ENCODE measurements at places on chromosomes 2 and 18.

GRCh38 chr2:201127570-201127969 is 11.6 kb downstream of the CFLAR start:
- no peak for DNase-seq

DNA sequence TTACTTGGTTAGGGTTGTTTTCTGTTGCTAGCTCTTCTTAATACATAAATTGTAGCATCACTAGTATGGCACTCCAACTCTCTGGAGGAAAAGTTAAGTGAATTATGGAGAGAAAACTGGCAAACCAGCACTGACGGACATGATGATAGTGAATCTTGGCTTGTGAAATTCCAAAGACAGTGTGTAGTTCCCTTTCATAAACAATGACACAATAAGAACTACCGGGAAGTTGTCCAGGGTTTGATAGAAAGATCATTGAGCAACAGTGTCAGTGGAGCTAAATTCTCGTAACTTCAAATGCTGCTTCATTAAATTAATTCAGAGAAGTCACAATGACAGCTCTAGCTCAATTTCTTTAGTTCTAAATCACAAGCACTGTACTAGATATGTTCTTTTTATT is 66.5 kb downstream of the RIT2 start:
- no peak for DNase-seq

GRCh38 chr2:224944707-224945547 is 97.3 kb downstream of the DOCK10 start:
- DNase-seq, result no peak

DNA sequence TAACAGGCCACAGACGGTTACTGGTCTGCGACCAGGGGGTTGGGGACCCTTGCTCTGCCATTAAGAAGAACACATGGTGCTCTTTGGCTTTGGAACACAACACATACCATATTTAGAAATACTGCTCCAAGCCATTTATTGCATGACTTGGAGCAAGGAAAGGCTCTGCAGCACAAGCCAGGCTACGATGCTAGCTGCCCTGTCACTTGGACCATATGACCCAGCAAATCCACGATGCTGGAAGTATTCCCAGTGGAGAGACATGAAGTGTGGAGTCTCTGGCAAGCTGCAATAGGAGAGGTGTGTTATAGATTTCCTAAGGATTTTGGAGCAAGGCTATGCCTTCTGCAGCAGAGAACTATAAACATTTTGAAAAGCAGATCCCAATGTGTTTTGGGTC is 171.2 kb downstream of the HAUS1 start:
- DNase-seq, result no peak

GRCh38 chr2:155363349-155363888 is 664.9 kb downstream of the KCNJ3 start:
- DNase-seq, result no peak

GRCh38 chr2:29725610-29726009 is 195.8 kb downstream of the ALK start:
- no peak for DNase-seq

DNA sequence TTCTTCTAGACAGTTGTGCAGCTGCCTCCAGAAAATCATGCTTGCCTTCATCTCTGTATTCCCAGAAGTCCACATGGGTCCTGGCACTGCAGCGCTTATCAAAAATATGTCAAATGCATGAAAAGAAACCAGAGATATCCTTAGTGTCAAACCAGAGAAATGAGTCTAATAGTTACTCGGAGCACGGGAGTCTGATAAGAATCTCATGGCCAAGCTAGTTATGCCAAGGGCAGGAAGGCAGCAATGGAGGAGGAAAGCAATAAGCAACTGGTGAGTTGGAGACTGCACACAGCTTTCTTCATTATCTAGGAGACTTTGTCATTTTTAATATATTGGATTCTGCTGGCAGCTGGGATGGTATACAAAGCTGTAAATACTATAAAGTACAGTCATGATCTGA is 38.6 kb downstream of the TRIB2 start:
- DNase-seq, result no peak

- DNase-seq, result no peak
Observed at GRCh38 chr2:39954346-39954745, 175.3 kb upstream of the THUMPD2 start.

DNA sequence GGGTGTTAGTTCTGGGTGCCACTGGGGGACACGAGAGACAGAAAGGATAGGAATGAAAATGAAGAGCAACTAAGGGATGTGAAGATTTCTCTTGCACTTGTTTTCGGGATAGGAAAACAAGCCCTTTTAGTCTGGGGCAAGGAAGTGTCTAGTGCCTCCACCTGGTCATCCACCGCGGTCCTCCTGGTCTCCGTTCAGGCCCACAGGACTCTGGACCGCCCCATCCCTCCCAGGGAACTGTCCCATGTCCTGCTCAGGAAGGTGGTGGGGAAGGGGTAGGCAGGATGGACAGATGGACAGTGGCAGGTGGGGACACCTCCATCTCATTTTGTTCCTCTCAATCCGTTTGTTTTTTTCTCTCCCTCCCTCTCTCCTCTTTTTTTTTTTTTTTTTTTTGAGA is 45.9 kb downstream of the AGAP1 start:
- DNase-seq, result no peak

DNA sequence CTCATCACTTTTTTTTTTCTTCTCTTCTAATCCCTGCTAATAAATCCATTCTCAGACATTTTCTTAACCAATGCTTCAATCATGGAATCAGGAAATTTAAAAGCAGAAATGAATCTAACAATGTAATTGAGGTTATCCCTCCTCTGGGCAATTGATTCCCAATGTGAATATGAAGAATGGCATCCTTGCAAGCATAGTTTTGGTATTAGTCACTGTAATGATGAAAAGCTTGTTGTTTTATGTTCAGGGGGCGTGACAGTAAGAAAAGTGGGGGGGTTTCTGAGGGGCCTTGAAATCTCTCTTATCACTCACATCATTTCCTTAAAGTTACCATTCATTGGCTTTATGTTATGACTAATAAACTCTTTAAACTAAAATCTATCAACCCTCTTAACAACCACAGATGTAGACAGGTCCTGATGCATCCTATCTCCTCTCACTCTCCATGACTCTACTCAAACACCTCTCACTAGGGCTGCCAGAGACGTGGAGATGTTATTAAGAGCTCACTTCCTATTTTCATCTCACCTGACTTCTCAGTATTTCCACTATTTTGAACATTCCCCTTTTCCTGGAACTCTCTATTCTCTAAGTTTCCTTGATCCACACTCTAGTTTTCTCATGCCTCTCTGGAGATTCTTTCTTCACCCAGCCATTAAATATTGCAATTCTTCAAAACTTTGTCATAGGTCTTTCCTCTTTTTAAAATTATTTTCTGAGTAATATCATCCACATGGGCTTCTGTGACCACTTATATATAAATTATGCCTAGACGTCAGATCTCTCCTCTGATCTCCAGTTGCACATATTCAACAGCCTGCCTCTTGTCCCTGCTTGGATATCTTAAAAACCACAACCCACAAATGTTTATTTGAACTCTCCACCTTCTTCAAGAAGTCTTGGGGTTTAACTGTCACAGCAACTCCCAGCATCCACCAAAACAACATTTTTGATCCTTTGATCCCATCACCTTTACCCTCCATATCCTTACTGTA is 332.9 kb downstream of the CDH2 start:
- no peak for DNase-seq

DNA sequence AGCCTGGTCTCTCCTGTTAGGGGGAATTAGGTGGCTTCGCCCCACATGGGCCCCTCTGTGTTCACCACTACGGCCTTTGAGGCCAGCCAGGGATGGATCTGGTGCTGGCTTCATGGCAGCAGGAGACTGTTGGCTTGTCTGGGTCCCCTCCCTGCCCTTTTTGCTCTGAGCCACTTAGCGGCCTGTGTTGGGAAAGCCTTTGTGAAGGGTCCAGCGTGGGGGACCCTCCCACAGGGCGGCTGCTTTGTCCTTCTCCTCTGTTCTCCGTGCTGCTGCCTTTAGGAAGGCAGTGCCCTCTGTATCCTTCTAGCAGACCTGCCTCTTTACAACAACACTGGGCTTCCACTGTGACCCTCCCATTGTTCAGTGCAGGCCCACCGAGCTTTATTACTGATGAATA is 118.4 kb downstream of the TSN start:
- no peak for DNase-seq

DNA sequence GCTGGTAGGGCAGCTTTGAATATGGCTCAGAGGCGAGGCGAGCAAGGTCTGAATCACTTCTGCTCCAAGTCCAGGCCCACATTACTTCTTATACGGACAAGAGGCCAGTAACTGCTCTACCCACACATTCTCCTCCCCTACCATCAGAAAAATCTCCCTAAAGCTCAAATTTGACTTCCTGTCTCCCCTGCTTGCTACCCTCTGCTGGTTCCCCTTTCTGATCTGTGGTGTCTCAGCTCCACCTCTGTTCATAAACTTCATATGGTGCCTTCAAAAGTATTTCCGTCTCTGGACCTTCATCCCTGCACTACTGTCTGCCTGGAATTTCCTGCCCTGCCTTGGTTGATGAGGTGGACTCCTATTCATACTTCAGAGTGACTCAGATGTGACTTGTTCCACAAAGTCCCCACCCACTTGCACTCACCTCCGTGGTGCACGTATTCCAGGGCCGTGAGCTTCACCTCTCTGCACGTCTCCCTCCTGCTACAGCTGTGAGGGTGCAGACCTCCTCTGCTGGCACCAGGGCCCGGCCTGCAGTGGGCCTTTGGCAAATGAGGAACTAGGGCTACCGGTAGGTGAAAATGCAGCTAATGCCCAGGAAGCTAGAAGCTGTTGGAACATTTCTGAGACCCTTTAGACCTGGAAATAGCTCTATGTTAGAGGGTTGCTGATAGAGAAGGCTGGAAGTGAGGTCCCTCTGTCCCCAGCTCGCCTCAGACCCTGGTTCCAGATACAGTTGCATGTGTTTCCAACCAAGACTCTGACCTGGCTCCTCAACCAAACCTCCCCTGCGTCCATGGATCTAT is 24.6 kb upstream of the KCMF1 start:
- peak; percentile 24 for DNase-seq

GRCh38 chr2:189824694-189825396 is 40.6 kb downstream of the PMS1 start:
- no peak for DNase-seq

DNA sequence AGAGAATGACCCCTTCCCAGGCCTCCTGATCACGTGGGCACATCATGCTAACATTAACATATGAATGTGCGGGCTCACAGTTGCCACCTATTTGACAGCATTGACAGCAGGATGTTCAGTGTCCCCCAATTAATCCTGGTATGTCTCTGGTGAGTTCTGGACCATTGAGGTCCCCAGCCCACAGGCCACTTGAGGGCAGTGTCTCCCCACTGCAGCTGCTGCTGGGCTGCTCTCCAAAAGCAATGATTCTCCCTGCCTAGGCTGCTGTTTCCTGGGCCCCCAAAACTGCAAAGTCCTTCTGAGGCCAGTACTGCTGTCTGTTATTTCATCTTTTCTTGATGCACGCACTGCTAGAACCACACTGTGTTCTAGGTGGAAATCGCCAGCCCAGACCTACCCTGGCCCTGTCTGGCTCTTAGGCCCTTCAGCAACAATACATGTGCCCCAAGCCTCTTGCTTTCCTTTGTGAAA is 52.7 kb upstream of the MAPK4 start:
- no peak for DNase-seq

DNA sequence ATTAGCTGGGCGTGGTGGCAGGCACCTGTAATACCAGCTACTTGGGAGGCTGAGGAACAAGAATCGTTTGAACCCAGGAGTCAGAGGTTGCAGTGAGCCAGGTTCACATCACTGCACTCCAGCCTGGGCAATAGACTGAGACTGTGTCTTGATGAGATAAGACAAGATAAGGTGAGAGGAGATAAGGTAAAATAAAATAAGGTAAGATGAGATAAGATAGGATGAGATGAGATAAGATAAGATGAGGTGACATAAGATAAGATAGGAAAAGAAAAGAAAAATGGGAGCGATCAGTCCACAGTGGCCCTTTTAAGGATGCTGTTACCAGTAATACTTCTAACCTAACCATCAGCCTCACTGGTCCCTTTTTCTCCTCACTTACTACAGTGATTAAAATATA is 134.3 kb upstream of the UNC80 start:
- no peak for DNase-seq

DNA sequence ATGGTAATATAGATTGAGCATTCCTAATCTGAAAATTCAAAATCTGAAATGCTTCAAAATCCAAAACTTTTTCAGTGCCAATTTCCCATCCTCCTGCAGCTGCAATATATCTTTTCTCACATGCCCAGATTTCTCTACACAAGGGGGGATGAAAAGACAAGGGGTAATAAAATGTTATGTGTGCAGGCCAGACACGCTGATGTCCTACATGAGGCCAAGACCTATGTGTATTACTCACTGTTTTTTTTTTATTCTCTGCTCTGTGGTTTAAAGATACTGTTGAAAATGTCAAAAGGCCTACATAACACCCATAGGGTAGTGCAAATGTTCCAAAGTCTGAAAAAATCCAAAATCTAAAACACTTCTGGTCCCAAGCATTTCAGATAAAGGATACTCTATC is 41.2 kb upstream of the CWC22 start:
- no peak for DNase-seq

- no peak for DNase-seq
Observed at GRCh38 chr18:13268158-13269012, 49.8 kb downstream of the LDLRAD4 start.

DNA sequence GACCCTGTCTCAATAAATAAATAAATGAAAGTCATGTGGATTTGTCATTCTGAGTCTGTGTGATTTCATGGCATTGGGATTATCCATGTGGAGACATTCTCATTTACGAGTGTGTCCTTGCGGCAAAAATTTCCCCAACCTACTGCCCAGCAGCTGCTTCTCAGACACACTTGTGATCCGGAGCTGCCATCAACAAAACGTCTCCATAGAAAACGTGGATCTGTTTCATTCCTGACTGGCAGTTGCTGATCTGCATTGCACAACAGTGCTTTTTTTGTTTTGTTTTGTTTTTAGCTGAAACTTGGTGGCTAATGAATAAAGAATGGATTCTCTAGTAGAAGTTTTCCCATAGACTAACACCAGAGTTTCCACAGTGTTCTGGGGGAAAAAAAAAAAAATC is 74.7 kb downstream of the TGIF1 start:
- DNase-seq, result no peak

DNA sequence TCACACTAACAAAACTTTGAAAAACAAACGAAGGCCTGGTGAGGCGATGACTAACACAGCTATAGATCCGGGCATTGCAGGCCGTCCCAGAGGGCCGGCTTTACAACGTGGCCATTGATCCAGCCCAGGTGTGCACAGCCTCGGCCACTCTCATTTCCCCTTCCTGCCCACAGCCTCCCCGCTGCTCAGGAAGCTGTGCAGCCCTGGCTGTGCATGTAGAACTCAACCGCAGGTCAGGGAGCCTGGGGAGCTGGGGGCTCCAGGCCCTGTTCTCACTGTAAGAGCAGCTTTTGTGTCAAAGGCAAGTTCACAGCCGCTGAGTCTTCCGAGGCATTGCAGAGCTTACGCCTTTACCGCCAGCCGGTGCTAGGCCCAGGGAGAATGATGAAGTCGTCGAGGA is 87.2 kb downstream of the LONRF2 start:
- no peak for DNase-seq

DNA sequence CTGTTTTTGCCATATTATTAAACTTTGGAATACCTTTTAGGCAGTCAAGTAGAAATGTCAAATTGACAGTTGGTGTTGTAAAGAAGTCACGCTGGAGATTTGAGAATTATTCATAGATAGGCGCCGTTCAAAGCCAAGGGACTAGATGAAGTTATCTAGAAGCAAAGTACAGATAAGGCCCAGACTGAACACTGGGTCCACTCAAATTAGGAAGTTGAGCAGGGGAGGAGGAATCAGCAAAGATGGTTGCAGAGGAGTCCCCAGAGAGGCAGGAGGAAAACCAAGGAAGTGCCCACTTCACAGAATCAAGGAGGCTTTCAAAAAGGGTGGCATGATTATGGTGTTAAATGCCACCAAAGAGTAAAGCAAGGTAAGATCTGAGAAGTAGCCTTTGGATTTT is 9.6 kb upstream of the ALS2 start:
- no peak for DNase-seq
